Peyer's patch (tissue), 4 donors: ENCODE measurements at places on chromosomes 11 and 22. TPM values are rescaled to one million over a fixed set of nuclear protein-coding genes. Genes with fewer than 3 reads are reported as not detected.
A peak's percentile ranks its signal among the peaks of the same experiment; 100 is the strongest.

Gene OR52N4
- not detected for total RNA-seq

Gene TTLL1
- total RNA-seq = 1.7 TPM

GRCh38 chr22:40525250-40525884, 111.2 kb downstream of the MRTFA start:
- H3K27me3 ChIP-seq = no peaks in the 10 kb centered on the region
- no peak overlapping the region for H3K4me3 ChIP-seq

Gene MMP8
- total RNA-seq = not detected

DNA sequence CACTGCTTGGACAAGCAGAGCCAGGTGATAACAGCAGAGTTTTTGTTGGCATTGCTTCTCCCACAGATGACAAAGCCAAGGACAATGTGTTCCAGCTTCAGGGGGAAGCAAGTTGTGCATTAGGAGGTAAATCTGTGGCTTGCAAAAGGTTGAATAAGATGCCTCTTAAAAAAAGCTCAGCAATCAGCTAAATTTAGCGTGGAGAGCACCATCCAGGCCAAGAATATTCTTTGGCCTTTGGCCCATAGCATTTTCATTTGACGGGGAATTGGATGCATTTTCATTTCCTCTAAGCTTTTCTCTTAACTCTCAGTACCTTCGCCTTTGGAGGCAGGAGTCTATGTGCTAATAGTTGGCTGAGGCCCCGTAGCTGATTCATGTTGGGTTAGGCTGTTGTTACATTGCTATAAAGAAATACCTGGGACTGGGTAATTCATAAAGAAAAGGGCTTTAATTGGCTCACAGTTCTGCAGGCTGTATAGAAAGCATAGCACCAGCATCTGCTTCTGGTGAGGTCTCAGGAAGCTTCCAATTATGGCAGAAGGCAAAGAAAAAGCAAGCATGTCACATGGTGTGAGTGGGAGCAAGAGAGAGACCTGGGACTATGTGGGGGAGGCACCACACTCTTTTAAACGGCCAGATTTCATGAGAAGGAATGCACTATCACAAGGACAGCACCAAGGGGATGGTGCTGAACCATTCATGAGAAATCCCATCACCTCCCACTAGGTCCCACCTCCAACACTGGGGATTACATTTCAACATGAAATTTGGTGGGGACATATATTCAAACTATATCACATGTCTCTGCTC, 350.1 kb upstream of the C11orf87 start:
- H3K4me3 ChIP-seq = no peak overlapping the region
- DNase-seq = no peak
- no peak overlapping the region for H3K27ac ChIP-seq
- H3K27me3 ChIP-seq = no peaks in the 10 kb centered on the region
- no peaks in the 10 kb centered on the region for H3K36me3 ChIP-seq
- H3K4me1 ChIP-seq = no peaks in the 10 kb centered on the region

- no peak overlapping the region for H3K4me3 ChIP-seq
- no peaks in the 10 kb centered on the region for H3K4me1 ChIP-seq
- DNase-seq = no peak
- H3K27me3 ChIP-seq = no peaks in the 10 kb centered on the region
- peaks cover 83% of the 10 kb centered on the region for H3K36me3 ChIP-seq
- no peak overlapping the region for H3K27ac ChIP-seq
Observed at GRCh38 chr11:68551223-68551622, 90.7 kb downstream of the PPP6R3 start.

Gene SLC35E4
- 9.5 TPM for total RNA-seq

Gene MN1
- total RNA-seq = 1.3 TPM

- no peak overlapping the region for H3K27ac ChIP-seq
- H3K4me3 ChIP-seq = no peak overlapping the region
- no peaks in the 10 kb centered on the region for H3K4me1 ChIP-seq
- H3K27me3 ChIP-seq = no peaks in the 10 kb centered on the region
- no peak for DNase-seq
Observed at GRCh38 chr22:46469711-46470110, 67.7 kb downstream of the CELSR1 start.

GRCh38 chr11:33000181-33000580, 15.5 kb upstream of the DEPDC7 start:
- no peak for DNase-seq
- H3K27me3 ChIP-seq = no peaks in the 10 kb centered on the region
- H3K27ac ChIP-seq = no peak overlapping the region
- H3K36me3 ChIP-seq = no peaks in the 10 kb centered on the region
- no peak overlapping the region for H3K4me3 ChIP-seq

- no peaks in the 10 kb centered on the region for H3K4me1 ChIP-seq
- H3K4me3 ChIP-seq = no peak overlapping the region
- DNase-seq = no peak
- no peaks in the 10 kb centered on the region for H3K27me3 ChIP-seq
- no peak overlapping the region for H3K27ac ChIP-seq
Observed at GRCh38 chr11:118521892-118522311, 5.4 kb upstream of the TTC36 start.

Gene APOBEC3B
- not detected for total RNA-seq

Gene MTNR1B
- not detected for total RNA-seq

DNA sequence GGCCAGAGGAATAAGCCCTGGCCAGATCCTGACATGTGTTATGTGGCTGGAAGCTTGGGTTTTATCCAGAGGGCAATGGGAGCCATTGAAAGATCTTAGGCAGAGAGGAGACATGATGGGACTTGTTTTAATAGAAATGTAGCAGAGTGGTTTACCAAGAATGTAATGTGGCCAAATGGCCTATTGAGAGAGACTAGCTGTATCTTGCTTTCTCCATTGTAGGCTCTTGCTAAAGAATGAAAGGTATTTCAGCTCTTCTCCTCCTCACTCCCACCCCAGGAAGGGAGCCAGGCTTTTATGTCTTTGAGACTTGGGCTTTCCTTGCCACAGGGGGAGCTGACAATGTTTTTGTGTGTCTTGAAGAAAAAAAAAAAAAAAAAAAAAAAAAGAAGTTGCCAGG, 82.3 kb downstream of the TRIM29 start:
- H3K27ac ChIP-seq = no peak overlapping the region
- no peak for DNase-seq
- no peaks in the 10 kb centered on the region for H3K36me3 ChIP-seq
- no peak overlapping the region for H3K4me3 ChIP-seq

GRCh38 chr11:122430490-122430889, 225.0 kb upstream of the UBASH3B start:
- DNase-seq = no peak
- no peak overlapping the region for H3K4me3 ChIP-seq
- no peaks in the 10 kb centered on the region for H3K27me3 ChIP-seq
- no peak overlapping the region for H3K27ac ChIP-seq

DNA sequence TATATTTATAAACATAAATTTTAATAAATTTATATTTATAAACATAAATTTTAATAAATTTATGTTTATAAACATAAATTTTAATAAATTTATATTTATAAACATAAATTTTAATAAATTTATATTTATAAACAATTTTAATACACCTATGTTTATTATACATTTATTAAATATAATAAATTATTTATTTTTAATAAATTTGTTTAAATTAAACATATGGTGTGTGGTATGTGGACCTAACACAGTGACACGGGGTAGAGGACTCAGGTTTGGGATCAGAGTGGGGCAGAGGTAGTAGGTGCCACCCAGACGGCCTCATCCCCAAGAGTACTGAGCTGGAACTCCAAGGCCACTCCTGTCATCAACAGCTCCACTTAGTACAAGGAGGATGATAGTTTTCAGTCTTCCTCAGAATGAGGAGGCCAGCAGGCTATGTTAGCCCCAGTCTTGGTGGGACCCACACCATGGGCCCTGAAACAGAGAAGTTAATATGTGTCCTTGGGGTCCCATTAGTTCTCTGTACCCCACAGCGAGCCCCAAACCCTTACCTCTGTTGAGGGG, 46.7 kb upstream of the BID start:
- no peak overlapping the region for H3K4me3 ChIP-seq
- no peak overlapping the region for H3K27ac ChIP-seq
- H3K27me3 ChIP-seq = no peaks in the 10 kb centered on the region
- H3K4me1 ChIP-seq = no peaks in the 10 kb centered on the region
- DNase-seq = no peak

Gene CSF2RB
- 0.88 TPM for total RNA-seq

DNA sequence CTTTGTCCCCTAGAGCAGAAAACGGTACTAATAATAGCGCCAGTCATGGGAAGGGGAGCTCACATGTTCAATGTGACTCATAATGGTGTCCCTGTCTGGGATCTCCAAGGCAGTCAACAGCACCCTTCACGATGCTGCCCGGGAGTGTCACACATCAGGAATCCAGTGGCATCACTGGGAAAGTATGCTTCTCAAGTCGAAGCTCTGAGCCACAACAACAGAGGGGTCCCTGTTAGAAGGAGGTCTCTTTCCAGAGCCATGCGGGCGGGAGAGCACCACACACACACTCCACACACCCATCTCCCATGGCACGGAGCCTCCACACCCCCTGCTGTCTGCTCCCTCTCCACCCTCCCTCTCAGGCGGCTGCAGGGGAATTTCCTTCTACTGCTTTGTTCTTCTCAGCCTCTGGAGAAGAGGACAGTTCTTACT, 119.7 kb downstream of the ETS1 start:
- peaks cover 56% of the 10 kb centered on the region for H3K4me1 ChIP-seq
- no peaks in the 10 kb centered on the region for H3K36me3 ChIP-seq
- H3K27me3 ChIP-seq = no peaks in the 10 kb centered on the region
- H3K4me3 ChIP-seq = no peak overlapping the region
- peak overlapping the region; percentile 74 for H3K27ac ChIP-seq
- no peak for DNase-seq

Gene GRM5
- 0.53 TPM for total RNA-seq

DNA sequence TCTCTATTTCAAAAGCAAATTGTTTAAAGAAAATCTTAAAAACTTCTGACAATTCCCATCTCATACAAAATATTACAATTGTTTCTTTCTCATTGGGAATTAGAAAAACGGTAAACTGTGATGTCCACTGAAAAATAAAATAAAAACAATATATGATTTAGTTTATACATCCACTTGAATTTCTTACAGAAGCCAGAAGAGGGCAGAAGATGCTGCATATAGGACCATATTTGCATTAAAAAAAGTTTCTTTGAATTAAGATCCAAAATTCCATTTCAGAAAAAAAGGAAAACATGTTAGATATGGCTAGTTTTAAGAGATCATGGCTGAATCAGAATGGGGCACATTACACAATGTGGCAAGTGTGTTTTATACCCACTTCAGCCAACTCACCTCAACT, 39.3 kb upstream of the LRRC4C start:
- H3K36me3 ChIP-seq = no peaks in the 10 kb centered on the region
- DNase-seq = no peak
- H3K27me3 ChIP-seq = no peaks in the 10 kb centered on the region
- H3K4me1 ChIP-seq = no peaks in the 10 kb centered on the region
- H3K4me3 ChIP-seq = no peak overlapping the region

- no peak for DNase-seq
- H3K36me3 ChIP-seq = no peaks in the 10 kb centered on the region
- no peaks in the 10 kb centered on the region for H3K27me3 ChIP-seq
- no peaks in the 10 kb centered on the region for H3K4me1 ChIP-seq
- peak overlapping the region; percentile 53 for H3K4me3 ChIP-seq
- peak overlapping the region; percentile 87 for H3K27ac ChIP-seq
Observed at GRCh38 chr11:279040-279965, 1.1 kb downstream of the NLRP6 start.

Gene MS4A3
- not detected for total RNA-seq

DNA sequence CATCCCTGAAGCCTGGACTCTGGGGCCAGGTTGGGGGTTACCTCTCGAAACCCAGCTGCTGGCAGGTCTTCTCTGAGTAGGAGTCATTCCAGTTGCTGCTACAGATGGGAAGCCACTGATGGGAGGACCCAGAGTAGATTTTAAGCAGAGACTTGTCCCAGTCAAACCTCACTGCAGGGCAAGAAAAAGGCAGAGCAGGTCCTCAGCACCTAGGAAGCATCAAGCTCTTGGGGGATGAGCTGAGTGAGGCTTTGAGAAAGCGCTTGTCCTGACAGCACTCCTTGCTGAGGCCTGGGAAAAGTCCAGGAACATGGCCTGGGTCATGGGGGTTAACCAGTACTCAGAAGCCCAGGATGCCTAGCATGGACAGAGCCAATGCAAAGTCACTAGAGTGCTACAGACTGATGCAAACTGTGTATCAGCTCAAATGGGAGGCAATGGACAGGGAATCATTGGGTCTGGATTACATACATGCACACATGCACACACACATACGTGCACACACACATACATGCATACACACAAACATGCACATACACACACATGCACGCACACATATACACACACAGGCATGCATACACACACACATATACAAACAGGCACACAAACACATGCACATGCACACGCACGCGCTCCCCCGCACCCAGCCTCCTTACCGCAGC, 15.3 kb downstream of the TMPRSS13 start:
- H3K4me3 ChIP-seq = no peak overlapping the region
- peaks cover 4% of the 10 kb centered on the region for H3K4me1 ChIP-seq
- no peaks in the 10 kb centered on the region for H3K36me3 ChIP-seq
- DNase-seq = peak; percentile 25
- H3K27me3 ChIP-seq = no peaks in the 10 kb centered on the region

DNA sequence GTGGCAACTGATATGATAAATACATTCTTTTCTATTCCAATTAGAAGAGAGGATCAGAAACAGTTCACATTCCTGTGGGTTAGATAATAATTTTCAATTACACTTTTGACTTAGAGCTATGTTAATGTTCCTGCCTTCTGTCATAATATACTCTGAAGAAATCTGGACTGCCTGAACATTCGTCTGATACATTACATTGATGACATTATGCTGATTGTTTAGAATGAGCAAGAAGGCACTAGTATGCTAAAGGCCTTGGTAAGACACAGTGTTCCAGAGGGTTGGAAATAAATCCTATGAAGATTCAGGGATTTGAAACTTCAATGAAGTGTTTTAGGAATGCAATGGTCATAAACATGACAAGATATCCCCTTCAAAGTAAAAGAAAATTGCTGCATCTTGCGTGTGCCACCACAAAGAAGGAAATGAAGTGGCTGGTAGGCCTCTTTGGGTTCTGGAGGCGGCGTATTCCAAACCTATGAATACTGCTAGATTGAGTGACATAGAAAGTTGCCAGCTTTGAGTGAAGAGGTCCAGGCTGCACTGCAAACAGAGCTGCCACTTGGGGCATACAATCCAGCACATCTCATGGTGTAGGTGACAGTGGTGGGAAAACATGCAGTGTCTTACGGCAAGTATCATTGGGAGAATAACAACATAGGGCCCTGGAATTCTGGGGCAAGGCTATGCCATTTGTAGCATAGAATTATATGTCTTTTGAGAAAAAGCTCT, 21.2 kb upstream of the PDE3B start:
- H3K27me3 ChIP-seq = no peaks in the 10 kb centered on the region
- no peak overlapping the region for H3K4me3 ChIP-seq
- no peaks in the 10 kb centered on the region for H3K36me3 ChIP-seq

DNA sequence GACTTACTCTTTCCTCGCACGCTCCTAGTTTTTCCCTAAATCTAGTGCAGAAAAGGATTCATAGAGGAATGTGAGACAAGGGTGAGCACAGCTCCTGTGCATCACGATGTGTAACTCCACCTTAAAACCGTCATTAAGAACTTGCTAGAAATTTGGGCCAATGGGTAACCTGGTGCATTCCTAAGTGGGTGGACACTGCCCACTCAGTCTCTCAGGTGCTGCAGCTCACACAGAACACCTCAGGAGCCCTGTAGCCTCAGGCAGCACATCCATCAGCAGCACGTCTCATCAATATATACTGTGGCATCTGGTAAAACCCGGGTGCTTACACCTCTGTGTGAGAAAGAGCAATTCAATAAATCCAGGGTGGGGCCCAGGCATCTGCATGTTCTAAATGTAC, 12.4 kb downstream of the POU2AF3 start:
- no peak overlapping the region for H3K4me3 ChIP-seq
- H3K36me3 ChIP-seq = no peaks in the 10 kb centered on the region
- peaks cover 5% of the 10 kb centered on the region for H3K4me1 ChIP-seq
- no peaks in the 10 kb centered on the region for H3K27me3 ChIP-seq
- H3K27ac ChIP-seq = no peak overlapping the region
- DNase-seq = no peak

Gene MCHR1
- not detected for total RNA-seq
